ENCODE measurements at places on chromosomes 3 and 15. TPM values are rescaled to one million over a fixed set of nuclear protein-coding genes. Genes with fewer than 3 reads are reported as not detected.

- DNase-seq: no peak
Measured at GRCh38 chr3:81769299-81769698, 7.9 kb upstream of the GBE1 start.

DNA sequence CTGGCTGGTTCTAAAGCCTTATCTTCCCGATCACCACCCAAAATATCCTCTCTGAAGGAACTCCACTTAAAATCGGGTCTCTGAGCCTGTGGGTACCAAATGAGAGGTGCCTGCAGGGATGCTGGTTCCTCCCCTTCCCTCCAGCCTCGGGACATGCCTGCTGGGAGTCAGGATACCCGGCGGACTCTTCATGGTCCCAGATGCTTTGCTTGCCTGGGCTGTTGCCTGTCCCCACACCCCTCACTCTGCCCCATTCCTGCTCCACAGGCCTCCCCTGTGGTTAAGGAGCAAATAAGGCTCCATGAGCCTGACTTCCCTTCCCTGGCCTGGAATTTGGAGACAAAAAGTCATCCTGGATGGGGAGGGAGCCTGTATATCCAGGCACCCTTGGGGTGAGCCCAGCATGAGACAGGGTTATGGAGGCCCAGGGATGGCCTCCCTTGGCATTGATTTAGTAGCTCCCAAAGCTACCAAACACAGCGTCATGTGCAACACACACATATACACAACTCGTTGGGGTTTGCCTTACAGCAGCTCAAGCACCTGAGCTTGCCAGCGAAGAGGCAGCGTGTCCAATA, 12.3 kb upstream of the CORO2B start:
- no peak for DNase-seq

GRCh38 chr3:134312873-134313846, 61.1 kb downstream of the AMOTL2 start:
- DNase-seq: peak; percentile 62

DNA sequence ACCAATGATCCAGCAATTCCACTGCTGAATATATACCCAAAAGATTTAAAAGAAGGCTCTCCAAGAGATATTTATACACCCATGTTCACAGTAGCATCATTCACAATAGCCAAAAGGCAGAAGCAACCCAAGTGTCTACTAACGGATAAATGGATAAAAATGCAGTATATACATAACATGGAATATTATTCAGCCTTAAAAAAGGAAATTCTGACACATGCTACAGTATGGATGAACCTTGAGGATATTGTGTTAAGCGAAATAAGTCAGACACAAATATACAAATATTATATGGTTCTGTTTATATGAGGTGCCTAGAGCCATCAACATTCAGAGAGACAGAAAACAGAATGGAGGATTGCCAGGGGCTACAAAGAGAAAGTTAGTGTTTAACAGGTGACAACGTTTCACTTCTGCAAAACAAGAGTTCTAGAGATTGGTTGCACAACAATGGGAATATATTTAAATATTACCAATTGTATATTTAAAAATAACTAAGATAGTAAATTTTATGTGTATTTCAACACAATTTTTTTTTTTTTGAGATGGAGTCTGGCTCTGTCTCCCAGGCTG, 69.4 kb downstream of the STAG1 start:
- no peak for DNase-seq

DNA sequence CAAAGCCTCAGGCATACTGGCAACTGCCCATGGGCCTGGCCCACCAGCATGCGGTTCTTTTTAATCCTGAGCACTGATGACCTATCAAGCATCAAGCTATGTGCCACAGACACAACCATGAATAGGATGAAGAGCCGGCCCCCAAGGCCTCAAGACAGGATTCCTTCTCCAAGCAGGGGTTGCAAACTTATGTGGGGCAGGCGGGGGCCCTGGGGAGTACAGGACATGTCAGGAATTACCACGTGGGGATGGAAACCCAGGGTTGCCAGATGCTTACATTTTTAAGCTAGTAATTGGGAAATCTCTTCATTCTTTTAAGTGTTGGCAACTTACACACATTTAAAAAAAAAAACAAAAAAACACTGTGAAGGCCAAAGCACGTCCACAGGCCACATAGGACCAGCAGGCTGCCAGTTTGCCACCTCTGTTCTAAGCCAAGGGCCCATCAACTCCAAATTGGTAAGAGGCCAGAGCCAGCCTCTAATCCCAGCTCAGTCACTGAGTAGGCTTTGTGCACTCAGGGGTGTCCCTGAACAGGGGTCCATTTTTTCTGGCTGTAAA, 32.8 kb downstream of the BDH1 start:
- DNase-seq: no peak

GRCh38 chr3:143295201-143296080, 175.9 kb downstream of the CHST2 start:
- DNase-seq: no peak

TRAIP gene
- 15.1 TPM for polyA plus RNA-seq

EXOSC7 gene
- 56.8 TPM for polyA plus RNA-seq

GPR62 gene
- polyA plus RNA-seq: not detected

PDZRN3 gene
- not detected for polyA plus RNA-seq
